Activated T-cell treated with anti-CD3 and anti-CD28 coated beads for 48 hours (primary cell): ENCODE measurements at places on chromosomes 3 and 15.

DNA sequence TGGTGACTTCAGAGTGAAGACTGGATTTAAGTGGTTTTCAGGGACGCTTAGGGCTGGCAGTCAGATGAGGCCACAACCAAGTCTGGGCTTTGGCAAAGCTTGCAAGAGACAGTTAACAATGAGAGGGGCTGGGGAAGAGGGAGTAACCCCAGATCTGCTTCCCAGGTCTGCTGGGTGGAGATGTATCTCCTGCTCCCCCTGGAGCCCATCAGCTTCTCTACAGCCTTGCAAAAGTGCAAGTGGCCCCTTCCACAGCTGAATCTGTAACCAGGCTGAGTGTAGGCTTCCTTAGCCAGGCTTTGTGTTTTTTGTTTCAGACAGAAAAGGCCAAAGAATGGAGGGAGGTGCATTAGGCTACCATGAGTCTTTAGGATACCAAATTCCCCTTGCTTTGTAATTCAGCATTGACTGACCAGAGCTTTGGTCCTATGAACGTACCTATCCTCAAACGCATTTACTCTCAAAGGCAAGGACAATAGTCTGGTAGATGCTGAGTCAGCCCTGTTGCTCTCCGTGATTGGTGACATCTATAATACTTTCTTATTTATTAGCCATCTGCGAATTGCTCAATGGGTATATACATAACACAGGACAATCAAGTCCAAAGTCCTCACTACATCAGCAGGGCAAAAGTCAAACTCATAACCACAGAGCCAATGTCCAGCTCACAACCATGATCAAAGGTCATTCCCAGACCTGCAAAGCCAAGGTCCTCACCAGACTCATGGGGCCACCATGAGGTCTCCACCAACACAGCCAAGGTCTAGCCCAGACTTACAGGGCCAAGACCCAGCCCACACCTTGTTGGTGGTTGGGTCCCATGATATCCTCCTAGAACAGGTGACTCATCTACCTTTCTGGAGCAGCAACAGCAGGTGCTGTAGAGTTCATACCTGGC, 17.1 kb downstream of the CCDC13 start:
- no peak for DNase-seq

- DNase-seq: peak; percentile 8
These were observed 76.0 kb downstream of the ZNF609 start for GRCh38 chr15:64536244-64536836.

DNA sequence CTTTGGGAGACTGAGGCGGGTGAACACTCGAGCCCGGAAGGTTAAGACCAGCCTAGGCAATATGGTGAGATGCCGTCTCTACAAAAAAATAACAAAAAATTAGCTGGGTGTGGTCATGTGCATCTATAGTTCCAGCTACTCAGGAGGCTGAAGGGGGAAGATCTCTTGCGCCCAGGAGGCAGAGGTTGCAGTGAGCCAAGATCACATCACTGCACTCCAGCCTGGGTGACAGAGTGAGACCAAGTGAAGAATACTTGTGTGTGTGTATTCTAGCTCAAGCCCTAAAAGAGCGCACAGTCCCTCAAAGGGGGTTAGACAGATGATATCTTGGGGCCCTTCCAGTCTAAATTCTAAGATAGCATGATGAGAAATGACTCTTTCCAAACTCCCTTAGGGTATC, 23.7 kb downstream of the DAPK2 start:
- DNase-seq: no peak

DNA sequence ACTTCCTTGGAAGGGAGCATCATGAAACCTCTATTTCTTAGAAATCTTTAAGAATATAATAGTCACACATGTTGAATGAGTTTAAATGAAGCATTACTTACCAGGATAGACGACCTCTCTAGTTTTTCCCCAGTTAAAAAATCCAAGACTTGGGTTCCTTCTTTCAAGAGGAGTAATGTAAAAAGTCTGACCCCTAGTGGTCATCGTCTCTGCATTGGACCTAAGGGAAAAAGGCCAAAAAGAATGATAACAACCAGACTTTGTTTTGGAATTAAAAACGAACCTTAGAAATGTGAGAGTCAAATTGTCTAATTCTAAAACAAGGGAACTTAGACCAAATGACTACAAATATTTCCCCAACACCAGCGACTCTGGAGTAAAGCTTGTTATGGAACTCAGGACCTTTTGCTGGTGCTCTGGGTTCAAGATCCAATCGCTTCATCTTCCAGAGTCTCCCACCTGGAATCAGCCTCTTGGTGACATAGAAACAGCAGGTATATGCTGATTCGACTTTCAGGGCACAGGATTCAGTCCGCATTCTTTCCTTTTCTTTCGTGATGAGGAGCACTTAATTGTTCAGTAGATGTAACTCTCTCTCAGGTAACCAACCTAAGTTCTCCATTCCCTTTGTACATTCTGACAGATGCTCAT, 214.8 kb upstream of the TPRG1 start:
- no peak for DNase-seq

GRCh38 chr15:38164507-38164906, 88.1 kb upstream of the SPRED1 start:
- no peak for DNase-seq

- no peak for DNase-seq
These were observed 114.8 kb downstream of the BBX start for GRCh38 chr3:107637416-107638183.

DNA sequence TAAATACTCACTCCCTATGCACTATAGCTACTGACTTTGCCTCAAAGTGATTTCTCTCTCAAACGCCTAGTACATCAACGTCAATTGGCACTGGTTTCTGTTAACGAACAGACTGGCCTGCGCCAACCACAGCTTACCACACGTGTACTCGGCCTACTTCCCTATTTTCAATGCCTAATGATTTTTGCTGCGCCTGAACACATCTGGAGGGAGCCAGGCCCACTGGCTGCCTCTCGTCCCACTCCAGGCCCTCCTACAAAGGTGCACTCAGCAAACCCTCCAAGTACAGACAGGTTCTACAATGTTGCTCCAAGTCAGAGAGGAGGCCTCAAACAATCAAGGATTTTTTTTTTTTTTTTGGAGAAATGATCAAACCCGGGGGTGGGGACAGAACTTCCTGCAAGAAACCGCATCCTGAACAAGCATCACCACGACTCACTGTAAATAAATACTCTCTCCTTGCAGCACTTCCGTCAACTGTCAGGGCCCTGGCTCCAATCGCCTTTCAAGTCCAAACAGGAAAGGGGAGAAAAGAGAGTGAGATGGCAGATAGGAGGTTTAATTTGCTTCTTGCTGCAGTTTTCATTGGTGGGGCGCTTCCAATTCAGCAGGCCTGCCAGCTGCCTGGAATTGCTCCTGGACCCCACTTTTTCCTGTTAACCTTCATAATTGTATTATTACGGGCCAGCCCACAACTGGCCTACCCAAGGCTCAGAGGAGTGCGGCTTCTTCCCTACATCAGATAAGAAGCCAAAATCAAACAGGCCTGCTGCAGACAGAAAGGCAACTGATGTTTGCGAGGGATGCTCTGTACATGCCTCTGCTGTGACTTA, 139.3 kb downstream of the FOXP1 start:
- peak; percentile 46 for DNase-seq

GRCh38 chr15:40889112-40889511, 5.1 kb upstream of the VPS18 start:
- DNase-seq: no peak

- DNase-seq: no peak
These were observed 12.4 kb upstream of the CACNA2D2 start for GRCh38 chr3:50515565-50516439.
